Colonic mucosa (tissue), 4 donors: ENCODE measurements at places on chromosomes 6 and 20. TPM values are rescaled to one million over a fixed set of nuclear protein-coding genes. Genes with fewer than 3 reads are reported as not detected.
A peak's percentile ranks its signal among the peaks of the same experiment; 100 is the strongest.

DNA sequence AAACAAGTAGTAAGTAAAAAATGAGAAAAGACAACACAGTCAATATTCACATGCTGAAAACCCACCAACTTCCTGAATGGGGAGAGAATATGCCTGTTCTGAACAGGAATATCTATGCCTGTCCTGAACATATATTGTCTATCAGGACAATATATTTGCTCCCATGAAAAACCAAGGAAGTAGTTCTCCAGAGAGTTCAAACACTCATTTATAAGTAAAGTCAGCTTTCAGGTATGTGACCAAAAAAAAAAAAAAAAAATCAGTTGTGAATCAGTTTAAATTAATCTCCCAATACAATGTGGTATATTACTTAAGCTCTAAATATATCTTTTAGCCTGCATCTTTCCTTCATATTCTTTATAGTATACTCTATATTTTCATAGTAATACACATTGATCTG is 119.5 kb downstream of the MYB start:
- DNase-seq: no peak

DNA sequence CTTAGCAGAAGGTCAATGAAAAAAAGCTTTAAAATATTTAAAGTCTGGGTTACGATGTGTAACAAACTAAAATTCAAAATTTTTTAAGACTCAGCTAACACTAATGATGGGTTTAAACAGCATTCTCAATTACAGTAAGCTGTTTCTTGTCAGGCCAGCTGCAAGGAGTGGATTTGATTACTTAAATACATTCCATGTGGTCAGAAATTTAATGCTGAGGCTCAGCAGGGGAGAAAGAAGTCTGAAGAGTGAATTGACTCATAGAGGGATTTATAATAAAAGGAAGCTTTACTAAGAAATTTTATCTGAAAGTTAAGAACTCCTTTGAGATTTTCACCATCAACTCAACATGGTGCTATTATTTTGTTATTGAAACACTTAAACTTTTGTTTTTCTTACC is 398.6 kb downstream of the KHDRBS2 start:
- DNase-seq: no peak

DNA sequence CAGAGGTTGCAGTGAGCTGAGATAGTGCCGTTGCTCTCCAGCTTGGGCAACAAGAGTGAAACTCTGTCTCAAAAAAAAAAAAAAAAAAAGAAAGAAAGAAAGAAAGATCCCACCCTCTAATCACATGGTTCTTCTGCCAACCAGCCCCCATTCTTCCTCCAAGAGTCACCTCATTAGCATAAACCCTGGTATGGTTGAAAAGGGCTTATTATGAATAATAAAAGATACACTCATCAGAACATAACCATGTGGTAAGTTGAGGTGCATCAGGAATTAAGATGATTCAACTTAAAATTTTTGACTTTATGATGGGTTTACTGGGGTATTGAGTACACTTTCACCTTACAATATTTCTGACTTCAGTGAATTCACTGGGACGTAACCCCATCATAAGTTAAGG is 793 bp upstream of the TRIM40 start:
- DNase-seq: peak; percentile 4

Gene ANKRD66
- total RNA-seq: not detected

- DNase-seq: no peak
These were observed 16.4 kb downstream of the TGM6 start for GRCh38 chr20:2397091-2397490.

Gene MDFI
- 1.9 TPM for total RNA-seq

GRCh38 chr20:63191400-63191799 is 24.5 kb downstream of the YTHDF1 start:
- DNase-seq: peak; percentile 94

DNA sequence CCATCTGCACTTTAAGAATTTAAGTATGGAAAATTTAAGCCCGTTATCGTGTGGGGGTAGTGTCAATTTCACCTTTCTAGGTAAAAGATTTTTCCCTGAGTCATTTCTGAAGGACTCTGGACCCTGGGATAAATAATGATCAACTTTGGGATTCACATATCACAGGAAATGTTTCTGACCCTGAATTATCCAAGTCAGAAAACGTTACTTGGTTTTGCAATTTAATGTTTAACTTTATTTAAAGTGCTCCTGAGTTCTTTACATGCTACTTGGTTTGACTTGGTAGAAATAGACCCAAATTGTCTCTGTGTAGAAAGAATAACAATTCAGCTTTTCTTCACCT is 1.5 kb upstream of the SLC17A3 start:
- no peak for DNase-seq

DNA sequence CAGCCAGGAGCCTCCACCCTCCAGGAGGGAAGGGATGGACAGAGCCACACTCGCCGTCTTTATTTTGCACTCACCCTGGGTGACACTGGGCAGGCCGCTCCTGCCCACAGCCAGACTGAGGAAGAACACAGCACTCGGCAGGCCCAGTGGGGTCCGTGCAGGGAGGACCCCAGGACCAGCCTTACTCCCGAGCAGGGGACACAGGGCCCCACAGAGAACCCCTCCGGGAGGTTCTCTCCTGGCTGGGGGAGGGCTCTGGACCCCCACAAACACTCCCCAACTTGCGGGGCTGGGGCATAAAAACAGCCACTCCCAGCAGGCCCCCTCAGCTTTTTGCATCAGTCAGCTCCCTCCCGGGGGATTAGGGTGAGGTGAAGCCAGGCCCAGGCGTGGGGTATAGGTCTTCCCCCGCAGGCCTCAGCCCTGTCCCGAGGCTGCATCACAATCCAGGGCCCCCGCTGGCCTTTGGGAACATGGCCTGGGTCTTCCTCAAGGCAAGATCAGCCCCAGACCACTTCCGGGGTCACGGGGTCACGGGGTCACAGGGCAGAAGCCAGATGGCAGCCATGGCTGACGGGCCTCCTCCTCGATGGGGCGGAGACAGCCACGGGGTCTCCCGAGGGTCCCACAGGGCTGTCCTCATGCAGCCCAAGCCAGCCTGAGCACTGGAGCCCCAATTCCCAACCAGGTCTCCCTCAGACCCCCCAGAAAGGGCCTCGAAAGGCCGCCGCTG is 3.2 kb downstream of the TNFRSF6B start:
- DNase-seq: no peak

GRCh38 chr20:32641464-32641863 is 32.3 kb downstream of the C20orf203 start:
- no peak for DNase-seq

- DNase-seq: no peak
These were observed 1027.2 kb upstream of the GJE1 start for GRCh38 chr6:141105481-141105880.

Gene TINAG
- total RNA-seq: 45.2 TPM

DNA sequence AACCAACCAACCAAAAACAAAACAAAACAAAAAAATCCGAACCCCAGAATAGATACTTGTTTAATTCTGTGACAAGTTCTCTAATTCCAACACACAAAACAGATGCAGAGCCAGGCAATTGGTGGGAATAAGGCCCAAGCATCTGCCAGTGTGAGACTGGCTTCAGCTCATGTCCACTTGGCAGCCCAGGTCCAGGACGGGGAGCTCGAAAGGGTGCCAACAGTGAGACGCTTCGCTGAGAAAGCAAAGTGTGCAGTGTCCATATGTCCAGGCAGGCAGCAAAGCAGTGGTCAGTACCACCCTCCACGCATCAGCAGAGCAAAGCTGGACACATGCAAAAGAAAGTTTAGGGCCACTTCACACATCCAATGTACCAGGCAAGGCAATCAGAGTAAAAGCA is 102.9 kb downstream of the RALGAPA2 start:
- DNase-seq: no peak

DNA sequence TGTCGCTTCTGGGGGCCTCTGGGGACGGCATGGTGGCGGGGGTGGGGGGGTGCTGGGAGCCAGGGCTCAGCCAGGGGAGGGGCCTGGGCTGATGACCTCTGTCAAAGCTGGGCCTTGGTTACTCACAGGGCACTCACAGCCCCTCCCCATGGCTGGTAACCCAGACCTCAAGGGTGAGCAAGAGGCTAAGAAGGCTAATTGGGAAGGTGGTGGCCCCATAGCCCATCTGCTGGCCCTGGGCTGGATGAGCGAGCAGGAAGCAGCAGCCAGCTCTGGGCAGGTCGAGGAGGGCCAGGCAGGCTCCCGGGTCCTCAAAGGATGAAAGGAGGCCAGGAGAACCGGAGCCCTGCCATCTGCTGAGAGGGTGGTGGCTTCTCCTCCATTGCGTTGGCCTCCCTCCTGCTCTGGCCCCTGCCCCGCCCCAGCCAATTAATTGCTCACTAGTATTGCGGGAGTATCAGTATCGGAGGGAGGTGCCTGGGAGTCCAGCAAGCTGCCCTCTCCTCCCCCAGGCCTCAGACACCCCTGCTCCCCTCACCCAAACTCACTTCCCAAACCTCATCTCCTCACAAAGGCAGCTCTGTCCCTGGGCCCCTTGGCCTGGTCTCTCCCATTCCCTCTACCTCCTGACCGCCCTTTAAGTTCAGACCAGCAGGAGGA is 1.0 kb upstream of the CDSN start:
- no peak for DNase-seq

Gene MUC22
- total RNA-seq: not detected

DNA sequence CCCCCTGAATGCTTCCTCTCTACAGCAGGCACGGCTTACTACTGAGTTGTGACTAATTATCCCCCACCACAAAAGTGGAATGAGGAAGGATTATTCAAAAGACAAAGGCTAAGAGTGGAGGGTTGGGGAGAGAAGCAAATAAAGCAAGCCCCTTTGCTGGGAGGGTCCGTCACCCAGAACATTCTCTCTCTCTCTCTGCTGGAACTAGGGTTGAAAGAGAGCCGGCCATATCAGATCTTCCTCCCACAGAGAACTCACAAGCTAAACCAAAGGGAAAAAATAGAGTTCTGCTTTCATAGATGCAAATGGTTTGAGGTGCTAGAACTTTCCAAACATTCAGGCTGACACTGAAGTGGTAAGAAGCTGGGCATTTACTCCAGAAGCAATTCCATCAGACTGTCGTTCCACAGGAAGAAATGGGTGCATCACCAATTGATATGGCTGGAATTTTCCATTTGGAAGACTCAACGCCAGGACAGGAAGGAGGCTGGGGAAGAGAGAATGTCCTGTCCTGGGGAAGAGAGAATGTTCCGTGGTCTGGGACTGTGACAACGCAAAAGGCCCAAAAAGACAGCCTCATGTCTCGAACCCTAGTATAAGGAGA is 7.9 kb downstream of the ZMYND8 start:
- no peak for DNase-seq

Gene CHMP4B
- total RNA-seq: 165 TPM

- no peak for DNase-seq
These were observed 200.1 kb downstream of the FARS2 start for GRCh38 chr6:5461365-5461764.

- peak; percentile 70 for DNase-seq
These were observed 117.7 kb downstream of the PLEKHG1 start for GRCh38 chr6:150717419-150717818.

Gene RHAG
- 0.54 TPM for total RNA-seq

- DNase-seq: no peak
These were observed 20.2 kb upstream of the PAQR8 start for GRCh38 chr6:52341561-52342260.

- no peak for DNase-seq
These were observed 189.4 kb upstream of the ECI2 start for GRCh38 chr6:4324746-4325145.

- DNase-seq: no peak
These were observed 210.4 kb downstream of the CENPW start for GRCh38 chr6:126550323-126550722.
